NCI-H187 treated with DMSO at 0.1 percent for 48 hours (cell line): ENCODE measurements at places on chromosomes 6 and 20.

DNA sequence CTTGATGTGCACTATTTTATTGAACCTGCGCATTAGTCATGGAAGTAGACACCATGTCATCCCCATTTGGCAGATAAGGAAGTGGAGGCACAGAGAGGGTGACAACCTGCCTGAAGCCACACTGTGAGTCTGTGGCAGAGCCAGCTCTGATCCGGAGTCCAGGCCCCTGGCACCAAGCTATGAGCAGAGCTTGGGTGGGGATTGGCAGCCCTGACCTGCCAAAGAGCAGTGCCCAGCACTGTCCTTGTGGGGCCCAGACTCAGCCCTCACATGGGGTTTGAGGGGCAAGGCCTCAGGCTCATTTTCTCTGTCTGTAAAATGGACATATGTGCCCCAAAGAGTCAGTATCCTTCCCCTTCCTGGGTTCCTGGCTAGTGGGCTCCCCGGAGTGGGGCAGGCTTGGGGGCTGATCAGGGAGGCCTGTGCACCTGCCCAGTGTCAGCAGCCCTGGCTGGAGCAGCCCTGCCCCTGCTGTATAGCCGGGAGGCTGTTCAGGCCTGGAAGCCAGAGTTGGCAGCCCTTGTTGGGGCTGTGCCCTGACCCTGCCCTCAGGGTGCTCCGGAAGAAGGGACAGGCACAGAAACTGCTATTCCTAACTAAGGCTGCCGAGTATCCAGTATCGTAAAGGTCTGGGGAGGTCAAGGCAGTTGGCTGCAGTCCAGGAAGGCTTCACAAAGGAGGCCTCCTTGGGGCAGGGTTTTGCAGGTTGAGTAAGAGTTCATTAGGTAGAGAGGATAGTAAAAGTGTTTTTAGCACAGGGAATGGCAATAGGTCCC lies 38.7 kb downstream of the TGM2 start:
- no peak for DNase-seq

DNA sequence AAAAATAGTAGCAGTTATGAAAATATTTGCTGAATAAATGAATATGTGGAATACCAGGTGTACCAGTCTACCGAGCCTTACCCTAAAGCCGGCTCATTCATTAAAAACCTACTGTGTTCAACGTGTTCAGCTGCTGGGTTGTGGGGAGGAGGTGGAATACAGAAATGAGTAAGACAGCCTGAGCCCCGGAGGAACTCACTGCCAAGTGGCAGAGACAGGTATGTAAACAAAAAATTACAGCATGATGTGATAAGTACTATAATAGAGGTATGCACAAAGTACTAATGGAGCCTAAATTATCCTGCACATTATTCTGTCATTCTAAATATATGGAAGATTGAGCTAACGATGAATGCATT lies 6.8 kb upstream of the ADTRP start:
- DNase-seq: no peak

- no peak for DNase-seq
These were observed 151.5 kb downstream of the QKI start for GRCh38 chr6:163566056-163566455.

GRCh38 chr6:151101161-151101815 lies 138.5 kb upstream of the AKAP12 start:
- no peak for DNase-seq

- no peak for DNase-seq
These were observed 22.6 kb downstream of the TOP1 start for GRCh38 chr20:41051009-41051825.

- no peak for DNase-seq
These were observed 1608.8 kb downstream of the GRIK2 start for GRCh38 chr6:103002282-103002681.

DNA sequence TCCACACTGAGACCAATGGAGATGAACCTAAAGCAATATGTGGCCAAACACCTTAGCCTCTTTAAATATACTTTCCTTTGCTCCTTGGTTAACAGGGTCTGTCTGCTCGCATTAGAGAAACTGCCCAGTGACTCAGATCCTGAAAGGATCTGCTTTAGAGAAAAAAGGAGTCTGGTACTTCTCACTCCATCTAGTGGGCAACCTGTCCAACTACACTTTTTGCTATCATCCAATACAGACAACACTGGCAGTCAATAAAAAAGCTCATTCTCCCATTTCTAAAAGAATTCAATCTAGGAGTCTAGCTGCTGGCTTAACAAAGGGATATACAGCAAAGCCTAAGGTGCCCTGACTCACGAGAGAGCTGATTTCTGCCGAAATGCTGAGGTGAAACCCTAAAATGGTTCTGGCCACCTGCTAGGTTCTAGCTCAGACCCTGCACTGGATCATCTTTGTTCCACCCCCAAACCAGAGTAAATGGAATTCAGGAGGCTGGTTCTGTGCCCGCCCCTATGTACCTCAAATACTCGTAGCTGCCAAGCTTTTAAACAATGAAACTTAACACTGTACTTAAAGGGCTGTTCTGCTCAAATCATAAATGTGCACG lies 11.5 kb downstream of the GNL1 start:
- no peak for DNase-seq

- no peak for DNase-seq
These were observed 113.6 kb downstream of the TRERF1 start for GRCh38 chr6:42337985-42338743.

- DNase-seq: no peak
These were observed 479.0 kb upstream of the CITED2 start for GRCh38 chr6:139853302-139853992.

- no peak for DNase-seq
These were observed 23.9 kb downstream of the THBS2 start for GRCh38 chr6:169229615-169230321.

DNA sequence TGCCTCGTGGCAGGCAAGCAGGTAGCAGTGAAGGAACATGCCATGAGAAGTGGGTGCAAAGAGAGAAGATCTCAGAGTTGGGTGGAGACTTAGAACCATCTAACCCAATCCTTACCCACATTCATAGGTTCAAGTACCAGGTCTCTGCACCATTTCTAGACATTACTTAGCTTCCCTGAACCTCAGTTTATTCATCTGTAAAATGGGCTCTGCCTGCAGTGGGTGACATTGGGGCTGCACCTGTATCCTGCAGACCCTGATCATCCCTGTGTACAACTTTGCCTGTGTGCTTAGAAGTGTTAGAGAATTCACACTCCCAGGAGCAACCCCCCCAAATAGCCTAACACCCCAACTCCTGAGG lies 42.7 kb downstream of the SNX5 start:
- DNase-seq: no peak

DNA sequence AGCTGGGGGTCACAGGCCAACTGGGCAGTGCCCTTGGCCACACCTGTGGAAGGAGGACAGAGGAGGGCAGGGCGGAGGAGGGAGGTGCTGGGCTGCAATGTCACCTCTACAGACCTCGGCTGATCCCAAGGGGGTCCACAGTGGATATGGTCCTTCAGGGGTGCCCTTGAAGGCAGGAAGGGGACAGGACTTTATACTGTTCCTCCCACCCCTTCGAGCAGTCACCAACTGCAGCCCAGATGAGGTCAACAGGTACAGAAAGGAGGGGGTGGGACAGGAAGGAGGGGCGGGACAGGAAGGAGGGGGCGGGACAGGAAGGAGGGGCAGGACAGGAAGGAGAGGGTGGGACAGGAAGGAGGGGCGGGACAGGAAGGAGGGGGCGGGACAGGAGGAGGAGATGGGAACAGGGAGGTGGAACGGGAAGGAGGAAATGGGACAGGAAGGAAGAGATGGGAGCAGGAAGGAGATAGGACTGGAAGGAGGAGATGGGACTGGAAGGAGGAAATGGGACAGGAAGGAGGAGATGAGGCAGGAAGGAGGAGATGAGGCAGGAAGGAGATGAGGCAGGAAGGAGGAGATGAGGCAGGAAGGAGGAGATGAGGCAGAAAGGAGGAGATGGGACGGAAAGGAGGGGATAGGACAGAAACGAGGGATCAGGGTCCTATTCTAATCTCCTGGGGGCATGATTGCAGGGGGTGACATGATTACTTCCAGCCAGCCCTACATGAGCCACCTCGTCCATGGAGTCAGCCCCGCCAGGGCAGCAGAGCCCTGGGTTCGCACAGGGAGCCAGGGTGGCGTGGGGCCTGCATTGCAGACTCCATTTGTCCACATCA lies 19.4 kb upstream of the MRGBP start:
- DNase-seq: no peak

DNA sequence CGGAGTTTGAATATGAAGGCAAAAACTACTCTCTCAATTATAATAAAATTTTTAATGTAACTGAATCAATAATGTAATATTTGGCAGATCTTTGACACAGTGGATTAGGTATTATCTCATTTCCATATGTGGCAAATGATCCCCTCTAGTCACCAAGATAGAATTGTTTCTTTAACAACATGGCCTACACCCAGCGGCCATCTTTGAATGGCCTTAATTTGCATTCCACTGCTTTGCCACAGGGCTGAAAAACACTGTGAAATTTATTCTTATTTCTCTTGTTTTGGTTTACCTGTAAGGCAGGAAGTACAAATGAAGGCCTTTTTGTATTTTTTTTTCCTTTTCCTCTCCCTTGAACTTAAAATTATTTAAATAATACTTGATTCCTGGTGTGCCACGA lies 162.6 kb upstream of the SCGN start:
- DNase-seq: no peak

GRCh38 chr6:109093732-109094415 lies 772 bp downstream of the SESN1 start:
- no peak for DNase-seq
